ENCODE measurements at places on chromosomes 4 and X. TPM values are rescaled to one million over a fixed set of nuclear protein-coding genes. Genes with fewer than 3 reads are reported as not detected.

HPGDS gene
- total RNA-seq: not detected

ATOH1 gene
- not detected for total RNA-seq

TRIM61 gene
- not detected for total RNA-seq

P2RY10 gene
- not detected for total RNA-seq

CT47B1 gene
- total RNA-seq: not detected

CCDC158 gene
- total RNA-seq: not detected

COL4A6 gene
- total RNA-seq: 13.8 TPM

TMEM271 gene
- total RNA-seq: not detected

PITX2 gene
- total RNA-seq: 1.0 TPM

CENPVL2 gene
- total RNA-seq: not detected

ZNF630 gene
- 0.27 TPM for total RNA-seq

CXCL11 gene
- total RNA-seq: 0.13 TPM

SYN1 gene
- 0.22 TPM for total RNA-seq

GCNA gene
- 1.7 TPM for total RNA-seq

SERTM2 gene
- not detected for total RNA-seq

XAGE2 gene
- total RNA-seq: not detected

UCP1 gene
- not detected for total RNA-seq

CTAG1A gene
- total RNA-seq: not detected

CLRN2 gene
- total RNA-seq: not detected

SORBS2 gene
- total RNA-seq: 1.0 TPM

SPANXA1 gene
- total RNA-seq: 0.38 TPM

PRPS2 gene
- 45.0 TPM for total RNA-seq

NDUFB11 gene
- total RNA-seq: 169 TPM

CFP gene
- 1.2 TPM for total RNA-seq

P2RY8 gene
- not detected for total RNA-seq

ADGRG2 gene
- total RNA-seq: 11.0 TPM

TMPRSS11D gene
- total RNA-seq: not detected

NKX6-1 gene
- 0.63 TPM for total RNA-seq

CDKL2 gene
- 0.82 TPM for total RNA-seq

KDR gene
- total RNA-seq: not detected

VCX gene
- not detected for total RNA-seq

ANK2 gene
- 0.69 TPM for total RNA-seq

XAGE1A gene
- 53.0 TPM for total RNA-seq

MAGEA11 gene
- not detected for total RNA-seq

NFKB1 gene
- 20.1 TPM for total RNA-seq

UVSSA gene
- 3.2 TPM for total RNA-seq

MANBA gene
- 15.4 TPM for total RNA-seq

EPHA5 gene
- 0.17 TPM for total RNA-seq

ANKRD17 gene
- total RNA-seq: 23.3 TPM

IL1RAPL1 gene
- total RNA-seq: not detected

HMX1 gene
- 0.19 TPM for total RNA-seq

PGAM4 gene
- total RNA-seq: not detected

RBM47 gene
- total RNA-seq: 19.5 TPM

GABRA4 gene
- total RNA-seq: not detected

STATH gene
- not detected for total RNA-seq

TMPRSS11B gene
- total RNA-seq: not detected

Data from A549 treated with Mapracorat at 1 μM for 4 hours (cell line).